ENCODE measurements at places on chromosomes 1 and 21. TPM values are rescaled to one million over a fixed set of nuclear protein-coding genes. Genes with fewer than 3 reads are reported as not detected.
A peak's percentile ranks its signal among the peaks of the same experiment; 100 is the strongest.

- no peaks in the 10 kb centered on the region for H3K27me3 ChIP-seq
- H3K4me3 ChIP-seq, result no peak overlapping the region
- no peak overlapping the region for H3K27ac ChIP-seq
- DNase-seq, result no peak
- peaks cover 10% of the 10 kb centered on the region for H3K4me1 ChIP-seq
Observed at GRCh38 chr21:43916691-43917514, 51.9 kb downstream of the AGPAT3 start.

Gene PTPN22
- not detected for total RNA-seq

GRCh38 chr1:14804626-14805025 is 206.1 kb downstream of the KAZN start:
- H3K4me1 ChIP-seq, result no peaks in the 10 kb centered on the region
- H3K4me3 ChIP-seq, result no peak overlapping the region
- H3K27me3 ChIP-seq, result no peaks in the 10 kb centered on the region
- DNase-seq, result peak; percentile 69
- peaks cover 11% of the 10 kb centered on the region for H3K36me3 ChIP-seq

- no peaks in the 10 kb centered on the region for H3K36me3 ChIP-seq
- no peak overlapping the region for H3K4me3 ChIP-seq
- DNase-seq, result no peak
- no peaks in the 10 kb centered on the region for H3K27me3 ChIP-seq
- H3K4me1 ChIP-seq, result peaks cover 6% of the 10 kb centered on the region
- H3K27ac ChIP-seq, result no peak overlapping the region
Observed at GRCh38 chr1:8347635-8348034, 29.7 kb downstream of the SLC45A1 start.

Gene ALX3
- not detected for total RNA-seq

Gene TMPRSS15
- total RNA-seq, result not detected

GRCh38 chr1:94332952-94333351 is 85.2 kb upstream of the ABCD3 start:
- H3K27ac ChIP-seq, result no peak overlapping the region
- no peaks in the 10 kb centered on the region for H3K36me3 ChIP-seq
- peaks cover 18% of the 10 kb centered on the region for H3K4me1 ChIP-seq
- H3K27me3 ChIP-seq, result no peaks in the 10 kb centered on the region
- no peak for DNase-seq

DNA sequence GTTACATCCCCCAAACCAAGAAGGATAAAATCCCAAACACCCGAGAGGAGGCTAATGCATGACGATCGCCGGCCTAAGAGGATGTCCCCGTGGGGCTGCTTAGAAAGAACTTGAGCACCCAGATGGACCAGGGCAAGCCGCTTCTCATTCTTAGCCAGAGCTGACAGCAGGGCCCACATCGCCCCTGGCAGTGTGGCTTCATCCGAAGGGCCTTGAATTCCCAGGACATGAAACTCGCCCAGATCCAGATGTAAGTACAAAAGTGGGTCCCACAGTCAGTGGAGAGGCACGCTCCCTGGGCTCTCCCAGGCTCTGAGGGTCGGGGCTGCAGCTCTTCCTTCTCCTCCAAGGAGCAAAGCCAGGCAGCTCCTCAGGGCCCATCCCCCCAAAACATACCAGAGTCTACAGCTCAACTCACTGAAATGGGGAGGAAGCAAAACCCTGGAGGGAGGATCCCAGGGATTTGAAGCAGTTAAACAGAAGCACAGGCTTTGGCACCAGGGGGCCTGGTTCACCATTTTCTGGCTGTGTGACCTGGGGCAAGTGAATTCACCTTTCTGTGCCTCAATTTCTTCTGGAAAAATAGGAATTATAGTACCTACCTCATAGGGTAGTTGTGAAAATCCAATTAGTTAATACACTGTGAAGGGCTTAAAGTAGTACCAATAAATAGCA is 85.6 kb downstream of the MAN1C1 start:
- peak; percentile 86 for DNase-seq
- H3K36me3 ChIP-seq, result no peaks in the 10 kb centered on the region
- peak overlapping the region; percentile 70 for H3K27ac ChIP-seq
- no peak overlapping the region for H3K4me3 ChIP-seq

Gene AJAP1
- 0.23 TPM for total RNA-seq

DNA sequence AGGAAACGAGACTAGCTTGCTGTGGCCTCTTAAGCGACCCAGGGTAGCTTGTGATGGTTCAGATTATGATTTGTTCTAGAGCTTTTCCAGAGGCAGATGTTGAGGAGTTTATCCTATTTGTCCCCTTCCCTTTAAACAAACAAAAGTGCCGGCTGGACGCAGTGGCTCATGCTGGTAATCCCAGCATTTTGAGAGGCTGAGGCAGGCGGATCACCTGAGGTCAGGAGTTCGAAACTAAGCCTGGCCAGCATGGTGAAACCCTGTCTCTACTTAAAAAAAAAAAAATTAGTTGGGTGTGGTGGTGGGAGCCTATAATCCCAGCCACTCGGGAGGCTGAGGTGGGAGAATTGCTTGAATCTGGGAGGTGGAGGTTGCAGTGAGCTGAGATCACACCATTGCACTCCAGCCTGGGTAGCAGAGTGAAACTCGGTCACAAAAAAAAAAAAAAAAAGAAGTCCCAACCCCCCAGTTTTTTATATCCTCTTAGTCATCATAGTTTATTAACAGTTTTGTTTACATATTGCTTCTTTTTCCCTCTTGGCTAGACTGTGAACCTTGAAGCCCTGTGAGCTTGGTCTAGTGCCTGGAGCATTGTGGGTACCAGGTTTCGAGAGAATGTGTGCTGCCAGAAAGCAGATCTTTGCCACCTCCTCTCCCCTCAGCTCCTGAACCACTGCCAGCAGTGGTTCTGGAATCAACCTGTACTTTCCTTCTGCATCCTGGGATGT is 29.8 kb downstream of the MAPKAPK2 start:
- no peaks in the 10 kb centered on the region for H3K4me1 ChIP-seq
- no peaks in the 10 kb centered on the region for H3K27me3 ChIP-seq
- no peak overlapping the region for H3K4me3 ChIP-seq
- no peak overlapping the region for H3K27ac ChIP-seq

DNA sequence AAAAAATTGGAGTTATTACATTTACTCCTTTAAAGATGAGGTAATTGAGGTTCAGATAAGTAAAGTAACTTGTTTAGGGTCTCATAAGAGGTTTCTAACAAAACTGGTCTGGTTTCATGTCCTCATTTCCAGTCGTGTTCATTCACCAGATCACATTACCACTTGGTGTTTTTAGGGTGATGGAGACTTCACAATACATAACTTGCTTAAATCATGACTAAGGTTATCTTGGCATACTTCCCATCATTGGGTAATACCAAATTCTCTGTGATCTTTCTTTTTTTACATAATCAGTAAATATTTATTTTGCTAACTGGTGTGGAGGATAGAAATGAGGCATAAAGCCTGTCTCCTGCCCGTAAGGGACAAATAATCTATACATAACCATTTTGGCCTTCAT is 31.6 kb upstream of the RPTN start:
- no peak overlapping the region for H3K4me3 ChIP-seq
- H3K4me1 ChIP-seq, result no peaks in the 10 kb centered on the region
- no peak overlapping the region for H3K27ac ChIP-seq
- H3K36me3 ChIP-seq, result no peaks in the 10 kb centered on the region
- no peaks in the 10 kb centered on the region for H3K27me3 ChIP-seq

Gene TEDDM1
- not detected for total RNA-seq

GRCh38 chr1:168136709-168137514 is at the start of gene GPR161:
TSS of gene GPR161 (minus strand) at chr1:168136930. CDS start at chr1:168104850, 32,080 bp downstream.
- peaks cover 15% of the 10 kb centered on the region for H3K4me1 ChIP-seq
- H3K27ac ChIP-seq, result no peak within 1 kb of the TSS
- no peaks in the 10 kb centered on the region for H3K36me3 ChIP-seq
- DNase-seq, result peak; percentile 77

Gene RCSD1
- total RNA-seq, result 0.73 TPM

Gene PKNOX1
- 29.9 TPM for total RNA-seq

DNA sequence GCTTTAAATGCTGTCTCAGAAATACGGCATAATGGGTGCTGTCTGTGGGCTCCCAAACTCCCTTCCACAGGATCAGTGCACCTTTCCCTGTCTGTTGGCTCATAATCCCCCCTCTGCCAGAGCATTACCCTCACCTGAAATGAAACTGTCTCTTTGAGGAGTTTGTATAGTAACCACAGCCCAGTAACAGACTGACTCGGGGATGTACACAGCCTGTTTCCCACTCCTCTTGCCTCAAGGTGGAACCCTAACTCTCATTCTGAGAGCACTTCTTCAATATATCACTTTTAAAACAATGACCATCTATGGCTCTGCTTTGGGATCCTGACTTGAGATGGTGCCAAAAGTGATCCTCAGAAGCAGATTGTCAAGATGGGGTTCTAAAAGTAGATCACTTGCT is 332.5 kb downstream of the AMY1C start:
- H3K27me3 ChIP-seq, result no peaks in the 10 kb centered on the region
- H3K4me3 ChIP-seq, result no peak overlapping the region
- no peak for DNase-seq

GRCh38 chr1:23798662-23799142 is 1.9 kb downstream of the GALE start:
- H3K4me1 ChIP-seq, result peaks cover 15% of the 10 kb centered on the region
- H3K27me3 ChIP-seq, result peaks cover 14% of the 10 kb centered on the region
- H3K36me3 ChIP-seq, result 0 out of 2 replicates have a peak, but pooled peaks cover 4% of the 10 kb centered on the region
- peak overlapping the region; percentile 91 for H3K4me3 ChIP-seq
- DNase-seq, result peak; percentile 67

GRCh38 chr1:36729289-36729688 is 246.6 kb upstream of the CSF3R start:
- no peaks in the 10 kb centered on the region for H3K27me3 ChIP-seq
- H3K36me3 ChIP-seq, result no peaks in the 10 kb centered on the region
- no peaks in the 10 kb centered on the region for H3K4me1 ChIP-seq

GRCh38 chr1:207026104-207026534 is 6.4 kb downstream of the C1orf116 start:
- no peak overlapping the region for H3K4me3 ChIP-seq
- peaks cover 26% of the 10 kb centered on the region for H3K4me1 ChIP-seq
- no peaks in the 10 kb centered on the region for H3K36me3 ChIP-seq
- no peak overlapping the region for H3K27ac ChIP-seq
- DNase-seq, result no peak
- no peaks in the 10 kb centered on the region for H3K27me3 ChIP-seq

DNA sequence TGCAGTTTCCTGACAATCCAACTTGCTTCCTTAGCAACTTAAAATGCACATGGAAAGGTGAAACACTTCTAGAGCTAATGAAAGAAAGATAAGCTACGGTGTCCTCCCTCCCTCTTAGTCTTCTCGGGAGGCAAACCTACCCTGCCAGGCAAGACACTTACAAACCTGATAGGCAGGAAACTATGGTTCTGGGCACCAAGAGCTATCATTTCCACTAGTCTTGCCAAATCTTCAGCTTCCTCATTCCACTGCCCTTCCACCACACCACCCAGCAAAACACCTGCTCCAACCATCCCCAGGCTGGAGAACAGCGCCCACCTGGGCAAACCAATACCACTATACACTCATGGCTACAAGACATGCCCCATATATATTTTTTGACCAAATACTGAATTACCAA is 15.2 kb downstream of the NDC1 start:
- H3K27me3 ChIP-seq, result no peaks in the 10 kb centered on the region
- no peak overlapping the region for H3K27ac ChIP-seq
- no peak for DNase-seq
- no peaks in the 10 kb centered on the region for H3K4me1 ChIP-seq

Gene FMO4
- 1.0 TPM for total RNA-seq

DNA sequence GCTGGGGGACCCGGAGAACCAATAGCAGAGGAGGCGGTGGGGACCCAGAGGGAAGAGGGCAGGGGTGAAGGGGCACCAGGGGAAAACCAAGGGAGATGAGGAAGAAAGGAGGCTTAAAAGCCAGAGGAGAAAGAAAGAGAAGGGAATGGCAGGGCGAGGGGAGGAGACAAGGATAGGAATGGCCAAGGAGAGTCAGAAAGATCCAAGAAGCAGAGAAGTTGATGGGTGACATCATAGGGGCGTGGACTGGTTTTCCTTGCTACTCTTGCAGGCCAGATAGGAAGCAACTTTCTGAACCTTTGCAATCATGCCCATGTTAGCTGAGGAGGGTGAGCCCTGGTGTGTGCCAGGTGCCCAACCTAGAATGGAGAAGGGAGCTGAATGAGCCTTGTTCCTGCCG is 5.4 kb downstream of the NPR1 start:
- H3K27me3 ChIP-seq, result peaks cover 24% of the 10 kb centered on the region
- peaks cover 6% of the 10 kb centered on the region for H3K4me1 ChIP-seq
- H3K27ac ChIP-seq, result no peak overlapping the region
- DNase-seq, result no peak

GRCh38 chr1:220485131-220485530 is 42.8 kb upstream of the MARK1 start:
- H3K4me3 ChIP-seq, result no peak overlapping the region
- no peaks in the 10 kb centered on the region for H3K36me3 ChIP-seq
- H3K27ac ChIP-seq, result no peak overlapping the region
- H3K27me3 ChIP-seq, result no peaks in the 10 kb centered on the region
- DNase-seq, result peak; percentile 40

DNA sequence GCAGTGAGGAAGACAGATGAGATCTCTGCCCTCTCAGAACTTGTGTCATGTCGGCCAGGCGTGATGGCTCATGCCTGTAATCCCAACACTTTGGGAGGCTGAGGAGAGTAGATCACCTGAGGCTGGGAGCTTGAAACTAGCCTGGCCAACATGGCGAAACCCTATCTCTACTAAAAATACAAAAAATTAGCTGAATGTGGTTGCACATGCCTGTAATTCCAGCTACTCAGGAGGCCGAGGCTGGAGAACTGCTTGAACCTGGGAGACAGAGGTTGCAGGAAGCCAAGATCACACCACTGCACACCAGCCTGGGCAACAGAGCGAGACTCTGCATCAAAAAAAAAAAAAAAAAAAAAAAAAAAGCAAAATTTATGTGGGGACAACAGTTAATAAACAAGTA is 40.9 kb upstream of the RALGPS2 start:
- no peak overlapping the region for H3K27ac ChIP-seq
- H3K27me3 ChIP-seq, result no peaks in the 10 kb centered on the region
- H3K36me3 ChIP-seq, result no peaks in the 10 kb centered on the region

GRCh38 chr1:53255031-53255430 is 16.7 kb upstream of the MAGOH start:
- H3K27me3 ChIP-seq, result no peaks in the 10 kb centered on the region
- H3K27ac ChIP-seq, result no peak overlapping the region
- peaks cover 79% of the 10 kb centered on the region for H3K36me3 ChIP-seq
- no peak for DNase-seq

Gene MPL
- total RNA-seq, result not detected

DNA sequence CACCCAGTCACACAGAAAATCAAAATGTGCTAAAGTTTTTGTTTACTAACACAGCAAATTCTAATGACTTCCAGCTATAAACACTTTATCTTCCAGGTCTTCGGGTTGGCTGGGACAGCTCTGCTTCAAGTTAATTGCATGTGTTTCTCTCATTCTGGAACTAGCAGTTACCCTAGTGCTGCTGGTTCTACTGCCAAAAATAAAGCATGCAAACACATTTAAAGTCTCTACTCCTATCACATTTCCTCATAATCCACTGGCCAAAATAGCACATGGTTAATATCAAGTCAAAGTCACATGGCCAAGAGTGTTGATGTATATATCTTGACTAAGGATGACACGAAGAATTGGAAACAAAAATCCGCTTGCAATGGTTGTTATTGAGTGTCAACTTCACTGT is 973.1 kb upstream of the ADGRL2 start:
- no peaks in the 10 kb centered on the region for H3K4me1 ChIP-seq
- H3K27ac ChIP-seq, result no peak overlapping the region
- no peaks in the 10 kb centered on the region for H3K36me3 ChIP-seq
- no peak for DNase-seq
- H3K27me3 ChIP-seq, result no peaks in the 10 kb centered on the region
